ENCODE measurements at places on chromosomes 3 and 15. TPM values are rescaled to one million over a fixed set of nuclear protein-coding genes. Genes with fewer than 3 reads are reported as not detected.

LRRC49 gene
- 95.6 TPM for total RNA-seq

ATP8B4 gene
- total RNA-seq, result 4.4 TPM

ISL2 gene
- total RNA-seq, result not detected

OR4F15 gene
- not detected for total RNA-seq

NFKBIZ gene
- 1.5 TPM for total RNA-seq

CHRNA5 gene
- 2.0 TPM for total RNA-seq

TMEM212 gene
- total RNA-seq, result not detected

GOLGA6B gene
- not detected for total RNA-seq

OPA1 gene
- total RNA-seq, result 103 TPM

LINGO1 gene
- total RNA-seq, result 46.2 TPM

PAQR5 gene
- total RNA-seq, result 1.5 TPM

KCNMB3 gene
- total RNA-seq, result 1.7 TPM
